ENCODE measurements at places on chromosomes 3 and 15. TPM values are rescaled to one million over a fixed set of nuclear protein-coding genes. Genes with fewer than 3 reads are reported as not detected.

- no peak overlapping the region for H3K27ac ChIP-seq
- H3K36me3 ChIP-seq = peaks cover 7% of the 10 kb centered on the region
- no peaks in the 10 kb centered on the region for H3K27me3 ChIP-seq
- H3K4me1 ChIP-seq = peaks cover 5% of the 10 kb centered on the region
- no peak for DNase-seq
- no peak overlapping the region for H3K4me3 ChIP-seq
These were observed 135.9 kb downstream of the KLHL25 start for GRCh38 chr15:85658816-85659215.

DNA sequence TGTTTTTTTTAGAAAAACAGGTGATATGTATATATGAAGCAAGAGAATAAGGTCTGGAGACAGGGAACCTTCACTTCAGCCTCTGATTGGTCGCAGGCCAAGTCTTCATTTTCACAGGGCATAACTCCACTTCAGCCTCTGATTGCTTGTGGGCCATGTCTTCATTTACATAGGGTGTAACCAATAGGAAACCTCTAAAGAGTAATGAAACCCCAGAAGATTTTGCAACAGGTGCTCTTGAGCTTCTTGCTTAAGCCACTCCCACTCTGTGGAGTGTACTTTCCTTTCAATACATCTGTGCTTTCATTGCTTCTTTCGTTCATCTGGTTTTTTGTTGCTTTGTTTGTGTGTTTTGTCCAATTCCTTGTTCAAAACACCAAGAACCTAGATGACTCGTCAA, 22.6 kb upstream of the SCG3 start:
- no peak for DNase-seq
- no peak overlapping the region for H3K4me3 ChIP-seq
- H3K4me1 ChIP-seq = no peaks in the 10 kb centered on the region
- H3K27ac ChIP-seq = no peak overlapping the region
- H3K27me3 ChIP-seq = no peaks in the 10 kb centered on the region
- no peaks in the 10 kb centered on the region for H3K36me3 ChIP-seq

Gene ZNF609
- total RNA-seq = 50.7 TPM

GRCh38 chr3:47527952-47528725, 14.6 kb upstream of the ELP6 start:
- H3K4me3 ChIP-seq = no peak overlapping the region
- no peak overlapping the region for H3K27ac ChIP-seq
- no peaks in the 10 kb centered on the region for H3K36me3 ChIP-seq
- H3K4me1 ChIP-seq = no peaks in the 10 kb centered on the region
- H3K27me3 ChIP-seq = no peaks in the 10 kb centered on the region

DNA sequence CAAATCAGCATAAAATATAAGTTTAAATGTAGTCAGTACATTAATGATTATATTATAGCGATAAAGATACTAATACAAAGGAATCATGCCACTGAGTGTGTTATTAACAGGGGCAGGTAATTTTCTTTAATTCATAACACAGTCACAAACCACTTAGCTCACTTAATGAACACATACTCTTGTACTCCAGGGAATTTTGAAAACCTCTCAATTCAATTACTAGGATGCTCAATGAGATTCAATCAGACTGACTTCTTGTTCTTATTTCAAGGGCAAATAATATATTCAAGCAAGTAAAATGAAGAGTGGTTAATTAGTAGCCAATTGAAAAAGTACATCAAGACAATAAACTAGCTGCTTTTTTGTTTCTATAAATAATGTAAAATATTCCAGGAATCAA, 5.8 kb upstream of the SUCNR1 start:
- no peaks in the 10 kb centered on the region for H3K27me3 ChIP-seq
- no peak overlapping the region for H3K4me3 ChIP-seq
- no peak for DNase-seq
- no peak overlapping the region for H3K27ac ChIP-seq
- H3K36me3 ChIP-seq = no peaks in the 10 kb centered on the region

Gene LEO1
- 32.7 TPM for total RNA-seq

GRCh38 chr15:95259965-95260364, 1028.6 kb downstream of the MCTP2 start:
- peak; percentile 3 for DNase-seq
- no peak overlapping the region for H3K27ac ChIP-seq
- H3K36me3 ChIP-seq = no peaks in the 10 kb centered on the region
- no peaks in the 10 kb centered on the region for H3K27me3 ChIP-seq

Gene ICE2
- total RNA-seq = 80.3 TPM

GRCh38 chr15:45670091-45670490, 35.3 kb downstream of the SQOR start:
- no peaks in the 10 kb centered on the region for H3K4me1 ChIP-seq
- H3K4me3 ChIP-seq = no peak overlapping the region
- no peak for DNase-seq
- H3K36me3 ChIP-seq = no peaks in the 10 kb centered on the region

DNA sequence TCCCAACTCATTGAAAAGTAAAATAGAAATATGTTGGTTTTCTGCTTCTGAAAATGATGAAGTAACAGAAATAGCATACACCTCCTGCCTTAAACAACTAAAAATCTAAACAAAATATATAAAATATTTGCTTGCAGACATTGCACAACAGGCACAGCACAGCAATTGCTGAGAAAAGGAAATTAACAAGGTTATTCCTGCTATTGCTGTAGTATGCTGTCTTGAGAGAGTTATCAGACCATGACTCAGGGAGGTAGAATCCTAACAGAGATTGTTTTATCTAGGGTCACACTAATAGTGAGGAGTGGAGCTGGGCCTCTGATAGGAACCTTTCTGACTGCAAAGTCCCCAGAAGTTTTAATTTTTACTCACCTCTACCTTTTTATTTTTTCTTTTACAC, 72.6 kb downstream of the ZBTB20 start:
- no peaks in the 10 kb centered on the region for H3K27me3 ChIP-seq
- H3K4me1 ChIP-seq = peaks cover 27% of the 10 kb centered on the region
- DNase-seq = no peak
- no peak overlapping the region for H3K4me3 ChIP-seq
- H3K36me3 ChIP-seq = peaks cover 6% of the 10 kb centered on the region

- H3K36me3 ChIP-seq = peaks cover 3% of the 10 kb centered on the region
- H3K4me1 ChIP-seq = no peaks in the 10 kb centered on the region
- H3K27ac ChIP-seq = no peak overlapping the region
- H3K27me3 ChIP-seq = no peaks in the 10 kb centered on the region
- H3K4me3 ChIP-seq = no peak overlapping the region
These were observed 35.7 kb upstream of the GRAMD1C start for GRCh38 chr3:113802795-113803455.

DNA sequence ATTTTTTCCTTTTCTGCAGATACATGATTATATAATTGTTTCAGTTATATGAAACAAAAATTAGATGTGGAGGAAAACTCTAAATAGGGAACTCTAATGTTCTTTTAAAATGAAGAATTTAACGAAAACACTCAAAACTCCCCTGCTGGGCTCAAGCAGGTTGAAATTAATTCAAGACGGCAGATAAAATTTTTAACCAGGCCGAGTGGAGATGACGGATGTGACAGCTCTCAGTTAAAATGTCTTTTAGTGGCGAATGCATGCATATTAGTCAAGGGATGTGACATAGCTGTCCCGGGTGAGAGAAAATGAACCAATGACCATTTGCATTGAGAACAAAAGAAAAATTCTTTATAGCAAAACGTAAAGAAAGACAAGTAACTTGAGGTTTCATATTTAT, 110.1 kb downstream of the ROBO2 start:
- no peak overlapping the region for H3K27ac ChIP-seq
- H3K4me3 ChIP-seq = no peak overlapping the region
- no peaks in the 10 kb centered on the region for H3K36me3 ChIP-seq
- H3K27me3 ChIP-seq = no peaks in the 10 kb centered on the region
- DNase-seq = no peak

Gene PCLAF
- total RNA-seq = 84.3 TPM

GRCh38 chr3:187139126-187139894, at the start of gene RPL39L:
Gene RPL39L (minus strand): TSS chr3:187139496. CDS start chr3:187121300, 18,196 bp downstream.
- H3K4me1 ChIP-seq = peaks cover 17% of the 10 kb centered on the region
- peaks cover 21% of the 10 kb centered on the region for H3K36me3 ChIP-seq
- peak within 1 kb of the TSS; percentile 94 for H3K27ac ChIP-seq
- peak; percentile 86 for DNase-seq
- H3K4me3 ChIP-seq = peak within 1 kb of the TSS; percentile 91

DNA sequence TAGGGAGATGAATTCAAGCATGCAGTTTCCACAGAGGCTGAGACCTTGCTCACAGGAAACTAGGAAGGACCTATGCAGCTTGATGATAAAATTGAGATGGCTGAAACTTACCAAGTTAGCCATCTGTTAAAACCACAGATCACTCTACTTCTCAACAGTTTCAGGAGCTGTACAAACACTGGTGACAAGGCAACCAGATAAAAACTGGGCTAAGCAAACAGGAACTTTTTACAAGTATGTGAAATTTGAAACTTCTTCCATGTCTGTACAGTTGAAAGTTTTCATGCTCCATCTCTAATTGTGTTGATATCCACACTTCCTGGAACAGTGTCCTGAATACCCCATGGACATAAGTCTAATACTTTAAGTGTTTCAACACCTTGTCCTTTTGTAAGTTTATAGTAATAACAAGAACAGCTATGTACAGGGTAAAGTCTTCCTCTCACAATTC, 78.2 kb downstream of the FAIM start:
- H3K4me1 ChIP-seq = no peaks in the 10 kb centered on the region
- H3K27ac ChIP-seq = no peak overlapping the region
- no peaks in the 10 kb centered on the region for H3K27me3 ChIP-seq
- DNase-seq = no peak
- no peak overlapping the region for H3K4me3 ChIP-seq

Gene BSN
- total RNA-seq = 6.5 TPM

GRCh38 chr3:196214783-196215441, 1.4 kb upstream of the SLC51A start:
- no peak overlapping the region for H3K4me3 ChIP-seq
- peaks cover 39% of the 10 kb centered on the region for H3K4me1 ChIP-seq
- H3K36me3 ChIP-seq = no peaks in the 10 kb centered on the region
- H3K27me3 ChIP-seq = no peaks in the 10 kb centered on the region
- no peak for DNase-seq

DNA sequence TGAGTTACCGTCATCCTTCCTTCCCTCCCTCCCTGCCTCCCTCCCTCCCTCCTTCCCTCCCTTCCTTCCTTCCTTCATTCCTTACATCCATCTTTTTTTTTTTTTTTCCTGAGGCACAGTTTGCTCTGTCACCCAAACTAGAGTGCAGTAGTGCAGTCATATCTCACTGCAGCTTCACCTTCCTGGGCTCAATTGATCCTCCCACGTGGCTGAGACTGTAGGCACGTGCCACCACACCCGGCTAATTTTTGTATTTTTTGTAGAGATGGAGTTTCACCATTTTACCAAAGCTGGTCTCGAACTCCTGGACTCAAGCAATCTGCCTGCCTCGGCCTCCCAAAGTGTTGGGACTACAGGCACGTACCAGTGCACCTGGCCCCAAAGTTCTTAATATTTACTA, 25.8 kb downstream of the USP3 start:
- H3K36me3 ChIP-seq = peaks cover 3% of the 10 kb centered on the region
- H3K4me3 ChIP-seq = no peak overlapping the region
- H3K27me3 ChIP-seq = no peaks in the 10 kb centered on the region

GRCh38 chr3:20503394-20504082, 317.5 kb upstream of the SGO1 start:
- H3K36me3 ChIP-seq = no peaks in the 10 kb centered on the region
- no peaks in the 10 kb centered on the region for H3K4me1 ChIP-seq
- H3K4me3 ChIP-seq = no peak overlapping the region

GRCh38 chr3:172846103-172846561, 95.6 kb downstream of the ECT2 start:
- H3K27ac ChIP-seq = no peak overlapping the region
- H3K36me3 ChIP-seq = no peaks in the 10 kb centered on the region
- no peaks in the 10 kb centered on the region for H3K27me3 ChIP-seq
- H3K4me1 ChIP-seq = peaks cover 31% of the 10 kb centered on the region
- DNase-seq = no peak

DNA sequence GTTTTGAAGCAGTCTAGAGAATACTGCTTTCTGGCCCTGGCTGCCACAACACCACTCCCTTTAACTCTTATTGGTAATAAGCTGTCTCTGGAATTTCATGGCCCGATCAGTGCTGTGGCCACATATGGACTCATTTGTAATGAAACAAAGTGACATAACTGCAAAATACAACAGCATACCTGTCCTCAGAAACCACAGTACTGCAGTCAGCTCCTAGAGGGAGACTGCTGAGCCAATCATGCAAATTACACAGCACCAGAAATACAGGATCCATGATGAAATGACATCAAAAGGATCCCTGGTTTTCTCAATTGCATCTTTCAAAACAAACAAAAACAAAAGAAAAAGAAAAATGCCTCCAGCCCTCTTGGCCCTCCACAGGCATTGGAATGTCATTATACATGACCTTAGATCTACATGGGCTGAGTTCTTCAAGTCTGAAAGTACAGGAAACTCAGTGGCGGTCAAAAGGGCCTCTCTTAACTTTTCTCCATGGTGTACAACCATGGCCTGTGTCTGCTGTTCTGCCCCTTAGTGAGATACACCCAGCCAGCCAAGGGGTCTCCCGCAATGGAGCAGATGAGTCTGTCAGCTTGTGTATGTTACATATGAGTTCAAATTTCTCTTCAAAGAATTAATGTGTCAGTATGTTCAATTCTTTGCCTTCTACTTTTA, 24.9 kb upstream of the KBTBD12 start:
- no peaks in the 10 kb centered on the region for H3K36me3 ChIP-seq
- no peak for DNase-seq
- no peak overlapping the region for H3K27ac ChIP-seq
- H3K4me1 ChIP-seq = peaks cover 12% of the 10 kb centered on the region
- H3K27me3 ChIP-seq = no peaks in the 10 kb centered on the region

DNA sequence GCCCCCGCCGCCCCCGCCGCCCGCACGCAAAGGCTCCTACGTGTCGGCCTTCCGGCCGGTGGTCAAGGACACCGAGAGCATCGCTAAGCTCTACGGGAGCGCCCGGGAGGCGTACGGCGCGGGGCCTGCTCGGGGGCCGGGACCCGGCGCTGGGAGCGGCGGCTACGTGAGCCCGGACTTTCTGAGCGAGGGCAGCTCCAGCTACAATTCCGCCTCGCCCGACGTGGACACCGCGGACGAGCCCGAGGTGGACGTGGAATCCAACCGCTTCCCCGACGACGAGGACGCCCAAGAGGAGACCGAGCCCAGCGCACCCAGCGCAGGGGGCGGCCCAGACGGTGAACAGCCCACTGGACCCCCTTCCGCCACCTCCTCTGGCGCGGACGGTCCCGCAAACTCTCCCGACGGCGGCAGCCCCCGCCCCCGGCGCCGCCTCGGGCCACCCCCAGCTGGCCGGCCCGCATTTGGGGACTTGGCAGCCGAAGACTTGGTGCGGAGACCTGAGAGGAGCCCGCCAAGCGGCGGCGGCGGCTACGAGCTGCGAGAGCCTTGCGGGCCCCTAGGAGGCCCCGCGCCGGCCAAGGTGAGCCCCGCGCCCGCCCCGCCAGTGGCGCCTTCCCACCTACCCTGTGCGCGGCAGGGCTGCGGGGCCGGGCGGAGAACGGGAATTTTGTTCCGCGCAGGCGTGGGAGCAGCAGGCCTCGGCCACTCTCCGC, 2.4 kb downstream of the SKOR1 start:
- no peak overlapping the region for H3K27ac ChIP-seq
- no peak overlapping the region for H3K4me3 ChIP-seq
- no peak for DNase-seq
- peaks cover 84% of the 10 kb centered on the region for H3K27me3 ChIP-seq
- H3K36me3 ChIP-seq = no peaks in the 10 kb centered on the region
- peaks cover 19% of the 10 kb centered on the region for H3K4me1 ChIP-seq

Gene CIDEC
- not detected for total RNA-seq

Gene GPR62
- 0.18 TPM for total RNA-seq

- peaks cover 12% of the 10 kb centered on the region for H3K4me1 ChIP-seq
- H3K4me3 ChIP-seq = no peak overlapping the region
- no peak for DNase-seq
- no peaks in the 10 kb centered on the region for H3K36me3 ChIP-seq
- peaks cover 56% of the 10 kb centered on the region for H3K27me3 ChIP-seq
- no peak overlapping the region for H3K27ac ChIP-seq
These were observed 19.4 kb upstream of the SLC6A1 start for GRCh38 chr3:10973046-10973595.

- no peak overlapping the region for H3K27ac ChIP-seq
- H3K4me1 ChIP-seq = peaks cover 9% of the 10 kb centered on the region
- no peaks in the 10 kb centered on the region for H3K36me3 ChIP-seq
These were observed 15.8 kb downstream of the IQSEC1 start for GRCh38 chr3:13057282-13058040.
